T-cell (primary cell): ENCODE measurements at places on chromosomes 3 and 15. TPM values are rescaled to one million over a fixed set of nuclear protein-coding genes. Genes with fewer than 3 reads are reported as not detected.
A peak's percentile ranks its signal among the peaks of the same experiment; 100 is the strongest.

- no peak for DNase-seq
These were observed 213.6 kb upstream of the TSC22D2 start for GRCh38 chr3:150194513-150194912.

DNA sequence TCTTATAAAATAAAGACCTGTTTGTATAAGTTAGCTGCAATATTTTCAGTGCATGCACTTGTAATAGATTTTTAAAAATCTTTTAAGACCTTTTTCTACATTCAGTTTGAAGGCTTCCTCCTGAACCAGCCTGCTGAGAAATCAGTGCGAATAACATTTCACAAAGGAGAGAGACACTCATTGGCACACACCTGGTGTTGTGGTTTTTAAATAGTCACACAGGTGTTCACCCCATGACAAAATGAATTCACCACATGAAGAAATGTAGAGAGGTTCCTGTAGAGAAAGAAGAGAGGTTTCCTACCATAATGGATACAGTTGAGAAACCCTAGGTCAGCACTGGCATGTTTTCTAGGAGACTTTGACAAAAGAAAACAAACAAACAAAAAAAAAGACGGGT lies 237.3 kb downstream of the CNTN6 start:
- no peak for DNase-seq

- DNase-seq = no peak
These were observed 6.4 kb upstream of the C15orf39 start for GRCh38 chr15:75195122-75195765.

RASGRF1 gene
- total RNA-seq = 0.49 TPM

GRCh38 chr3:185582236-185582635 lies 3.9 kb upstream of the SENP2 start:
- DNase-seq = no peak

UBAP1L gene
- total RNA-seq = 14.8 TPM

RASA2 gene
- 79.3 TPM for total RNA-seq

ADAMTS7 gene
- total RNA-seq = not detected

DNA sequence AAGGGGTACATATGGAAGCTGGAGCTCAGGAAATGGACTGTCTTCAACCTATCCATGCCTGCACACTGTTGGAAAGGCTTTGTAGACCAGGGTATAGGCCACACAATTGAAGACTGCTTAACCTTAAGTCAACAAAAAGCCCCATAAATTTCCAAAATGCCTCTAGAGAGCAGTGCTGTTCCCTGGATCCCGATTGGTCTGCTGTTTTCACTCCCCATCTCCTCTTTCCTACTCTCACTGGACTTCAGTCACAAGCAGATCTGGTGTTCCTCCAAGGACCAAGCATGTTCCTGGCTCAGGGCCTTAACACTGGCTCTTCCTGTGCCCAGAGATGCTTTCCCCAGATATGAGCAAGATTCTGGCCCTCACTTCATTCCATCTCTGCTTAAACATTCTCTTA lies 22.8 kb upstream of the LRRC34 start:
- DNase-seq = no peak

- no peak for DNase-seq
These were observed 80.3 kb downstream of the CPN2 start for GRCh38 chr3:194270627-194271459.

DNA sequence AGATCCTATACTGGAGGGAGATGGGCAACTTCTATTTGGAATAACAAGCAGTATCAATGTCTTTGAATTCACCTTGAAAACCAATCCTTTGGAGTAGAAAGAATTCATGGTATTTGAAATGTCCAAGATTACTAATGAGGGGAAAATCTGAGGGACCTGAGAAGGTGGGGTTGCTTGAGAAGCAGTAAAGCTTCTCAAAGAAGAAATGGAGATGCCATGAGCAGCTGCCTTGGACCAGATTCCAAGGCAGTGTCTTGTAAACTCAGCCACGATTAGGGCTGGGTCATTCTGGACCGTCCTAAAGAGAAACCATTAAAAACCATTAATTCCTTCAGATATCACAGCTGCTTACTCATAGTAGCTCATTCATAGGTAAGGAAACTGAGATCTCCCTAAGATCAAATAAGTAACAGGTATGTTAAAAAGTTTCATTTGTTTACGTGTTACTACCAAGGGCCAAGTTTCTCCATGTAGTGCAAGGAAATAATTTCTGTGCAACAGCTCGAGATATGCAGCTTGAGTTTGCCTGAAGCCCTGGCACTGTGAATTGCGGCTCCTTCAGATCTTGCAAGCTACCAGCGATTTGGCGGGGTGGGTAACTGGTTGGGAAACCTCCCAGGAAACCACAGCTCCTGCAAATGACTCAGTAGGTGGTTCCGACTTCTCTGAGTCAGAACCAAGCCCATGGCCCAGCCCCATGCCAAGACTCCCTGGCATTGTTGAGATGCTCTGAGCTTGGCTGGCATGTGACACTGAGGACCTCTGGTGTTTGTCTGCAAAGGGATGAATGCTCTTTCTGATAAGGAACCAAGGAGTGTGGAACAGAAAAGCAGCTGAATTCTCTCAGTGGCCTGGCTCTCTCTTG lies 296.8 kb downstream of the RORA start:
- DNase-seq = peak; percentile 20

- DNase-seq = no peak
These were observed 6.8 kb upstream of the SKIL start for GRCh38 chr3:170350515-170351413.

CNTN3 gene
- not detected for total RNA-seq

ARL14 gene
- not detected for total RNA-seq
